ENCODE measurements at places on chromosomes 5 and 9.

DNA sequence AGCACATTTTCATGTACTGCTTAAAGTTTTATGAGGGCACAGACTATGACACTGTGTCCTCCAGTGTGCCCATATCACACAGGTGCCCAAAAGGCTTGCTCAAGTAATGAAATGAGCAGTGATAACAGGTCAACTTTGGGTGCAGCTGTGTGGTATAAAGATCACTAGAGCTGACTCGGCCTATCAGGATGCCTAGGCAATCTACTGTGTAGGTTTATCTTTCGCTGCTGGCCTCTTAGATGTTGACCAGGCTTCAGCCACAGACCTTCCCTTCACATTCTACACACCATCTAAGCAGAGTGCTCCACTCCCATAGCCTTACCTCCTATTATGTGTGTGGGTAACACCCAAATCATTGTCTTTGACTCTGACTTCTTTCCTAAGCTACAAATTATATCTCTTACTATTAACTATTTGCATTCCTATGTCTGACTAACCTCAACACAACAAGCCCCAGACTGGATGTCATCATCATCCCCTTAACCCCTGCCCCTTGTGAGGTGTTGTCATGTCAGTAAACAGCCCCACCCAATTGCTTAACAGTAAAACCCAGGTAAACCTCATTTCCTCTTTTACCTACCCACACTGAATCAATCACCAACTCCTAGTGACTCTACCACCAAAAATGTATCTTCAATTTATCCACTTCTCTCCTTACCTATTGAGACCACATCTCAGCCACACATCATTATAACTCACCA, 2.5 kb downstream of the SREK1IP1 start:
- DNase-seq: no peak

DNA sequence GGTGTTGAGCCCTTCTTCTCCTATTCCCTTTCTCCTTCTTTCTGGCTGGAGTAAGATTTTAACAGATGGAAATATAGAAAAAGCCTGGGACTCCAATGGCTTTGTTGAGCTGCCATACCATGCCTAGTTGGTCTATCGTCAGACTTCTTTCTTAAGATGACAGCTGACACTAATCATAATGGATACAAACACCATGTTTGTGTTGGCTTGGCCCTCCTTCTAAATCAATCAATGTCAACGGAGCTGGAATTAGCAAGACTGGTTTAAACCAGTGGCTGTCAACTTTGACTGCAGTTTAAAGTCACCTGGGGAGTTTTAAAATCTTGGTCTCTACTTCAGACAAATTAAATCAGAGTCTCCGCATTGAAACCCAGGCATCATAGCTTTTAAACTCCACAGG, 264.5 kb upstream of the PRR16 start:
- no peak for DNase-seq

GRCh38 chr9:134612309-134612708, 29.3 kb upstream of the COL5A1 start:
- no peak for DNase-seq

DNA sequence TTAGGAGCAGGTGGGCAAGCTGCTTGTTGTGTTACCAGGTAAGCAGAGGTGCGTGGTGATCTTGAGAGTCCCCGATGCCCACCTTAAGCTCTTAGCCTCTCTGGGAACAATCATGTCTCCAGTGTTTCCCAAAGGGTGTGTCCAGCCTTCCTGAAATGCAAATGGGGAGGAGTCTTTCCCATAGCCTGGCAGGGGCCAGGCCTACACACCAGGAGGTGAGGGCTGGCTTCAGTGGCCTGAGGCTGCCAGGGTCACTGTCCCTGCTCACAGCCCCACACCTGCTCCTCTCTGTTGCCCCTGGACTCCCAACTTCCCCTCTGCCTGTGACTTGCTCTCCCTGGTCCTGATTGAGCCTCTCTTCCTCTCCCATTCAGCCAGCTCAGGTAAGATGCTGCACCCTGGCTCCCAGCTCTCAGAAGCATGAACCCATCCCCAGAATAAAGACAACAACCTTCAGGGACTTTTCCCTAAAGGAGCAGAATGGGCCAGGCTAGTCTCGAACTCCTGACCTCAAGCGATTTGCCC, 65.7 kb upstream of the PHYKPL start:
- no peak for DNase-seq

- no peak for DNase-seq
Observed at GRCh38 chr9:113503613-113504211, 40.2 kb downstream of the RGS3 start.

DNA sequence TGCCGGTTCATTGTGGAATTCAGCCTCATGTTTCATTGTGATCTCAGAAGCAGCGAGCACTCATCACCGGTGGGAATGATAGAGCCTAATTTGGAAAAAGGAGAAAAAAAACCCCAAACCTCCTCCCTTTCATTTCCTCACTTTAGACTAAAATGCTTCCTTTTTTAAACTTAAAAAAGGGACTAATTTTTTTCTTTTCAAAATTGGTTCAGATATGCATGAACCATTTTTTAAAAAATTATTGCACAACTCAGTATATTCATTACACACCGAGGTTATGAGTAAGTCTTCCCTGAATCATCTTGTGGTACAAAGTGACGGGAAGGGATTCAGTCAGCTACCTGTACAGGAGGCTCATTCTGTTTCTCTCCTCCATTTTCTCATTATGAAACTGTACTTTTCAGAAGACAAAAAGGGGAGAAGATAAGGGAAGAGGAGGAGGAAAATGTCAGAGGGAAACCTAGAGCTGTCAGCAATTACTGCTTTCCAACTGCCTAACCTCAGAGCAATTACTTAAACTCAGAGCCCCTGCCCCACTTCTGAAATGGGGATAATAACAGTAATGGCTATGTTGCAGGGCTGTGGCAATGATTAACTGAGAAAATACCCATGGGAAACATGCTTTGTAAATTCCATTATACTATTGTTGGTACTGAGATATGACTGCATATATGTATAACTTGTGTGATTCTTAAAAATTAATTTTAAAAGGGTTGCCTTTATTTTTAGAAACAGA, 24.0 kb downstream of the GALNT10 start:
- no peak for DNase-seq

DNA sequence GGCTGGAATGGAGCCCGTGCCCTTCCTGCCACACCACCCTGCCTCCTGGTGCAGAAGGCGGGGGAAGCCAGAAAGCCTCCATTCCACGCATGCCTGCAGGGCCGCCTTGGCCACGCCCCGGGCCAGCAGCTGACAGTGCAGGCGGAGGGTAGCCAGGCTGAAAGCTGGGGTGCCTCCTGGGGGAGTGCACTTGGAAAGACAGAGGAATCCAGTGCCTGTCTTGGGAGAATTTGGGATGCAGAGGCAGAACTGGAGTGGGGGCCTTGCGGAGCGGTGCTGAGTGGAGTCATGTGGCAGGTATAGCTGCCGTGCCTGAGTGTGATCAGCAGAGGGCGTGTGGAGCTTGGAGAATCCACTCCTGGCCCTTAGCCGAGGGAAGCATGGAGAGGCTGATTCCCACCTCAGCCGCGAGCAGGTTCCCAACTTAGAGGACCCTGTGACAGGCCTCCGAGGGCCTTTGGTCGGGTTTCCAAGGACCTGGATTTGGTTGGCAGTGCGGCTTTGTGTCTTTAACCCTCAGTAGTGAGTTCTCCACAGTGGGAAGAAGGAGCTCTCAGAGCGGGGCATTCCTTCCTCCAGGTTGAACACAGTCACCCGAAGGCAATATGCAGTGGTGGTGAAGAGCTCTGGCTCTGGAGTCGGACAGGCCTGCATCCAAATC, 9.1 kb upstream of the URM1 start:
- DNase-seq: peak; percentile 54

GRCh38 chr5:105554568-105555169, 1992.1 kb upstream of the NUDT12 start:
- no peak for DNase-seq

DNA sequence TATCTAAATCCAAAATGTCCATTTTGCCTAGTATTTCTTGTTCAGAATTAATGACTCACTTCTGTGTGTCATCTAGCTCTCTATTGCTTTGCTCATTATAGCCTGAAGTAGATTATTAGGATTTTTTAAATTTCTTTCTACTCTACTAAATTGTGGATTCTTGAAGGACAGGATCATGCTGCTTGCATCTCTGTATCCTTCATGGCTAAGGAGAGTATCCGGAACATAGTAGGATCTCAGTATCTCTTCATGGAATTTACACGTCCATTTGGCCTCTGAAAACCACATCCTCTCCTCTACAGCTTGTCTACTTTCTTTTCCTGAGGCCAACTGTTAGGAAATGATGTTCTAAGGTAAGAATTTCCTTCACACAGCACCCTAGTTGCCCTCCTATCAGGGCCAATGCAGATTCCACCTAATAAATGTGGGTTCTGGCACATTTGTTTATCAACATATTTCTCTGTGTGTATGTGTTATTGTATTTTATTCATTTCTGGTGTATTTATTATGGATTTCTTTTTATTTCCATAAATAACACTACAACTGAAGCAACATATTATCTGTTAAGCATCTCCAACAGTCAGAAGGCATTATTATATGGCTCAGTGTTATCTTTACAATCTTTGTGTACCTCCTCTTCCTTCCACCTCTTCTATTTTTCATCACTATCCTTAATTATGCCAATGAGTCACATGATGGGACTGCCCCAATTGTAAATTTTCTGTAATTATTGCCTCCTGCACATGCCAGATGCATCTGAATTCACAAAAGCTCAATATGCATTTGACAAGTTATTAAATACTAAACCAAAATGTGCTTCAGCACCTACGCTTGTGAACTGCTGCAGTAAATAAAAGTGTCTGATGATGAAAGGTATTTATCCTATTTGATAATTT, 557.8 kb upstream of the TLE4 start:
- DNase-seq: no peak

GRCh38 chr9:127866535-127866934, 10.9 kb downstream of the AK1 start:
- no peak for DNase-seq

Measured in stimulated activated CD4-positive, alpha-beta T cell treated with anti-CD3 and anti-CD28 coated beads, Interleukin-1b, Interleukin-23, amount 100 ng/mL, for 4 hours (primary cell).